Left forelimb (tissue), 1 donor: ENCODE measurements at places on chromosomes 1 and 21.

DNA sequence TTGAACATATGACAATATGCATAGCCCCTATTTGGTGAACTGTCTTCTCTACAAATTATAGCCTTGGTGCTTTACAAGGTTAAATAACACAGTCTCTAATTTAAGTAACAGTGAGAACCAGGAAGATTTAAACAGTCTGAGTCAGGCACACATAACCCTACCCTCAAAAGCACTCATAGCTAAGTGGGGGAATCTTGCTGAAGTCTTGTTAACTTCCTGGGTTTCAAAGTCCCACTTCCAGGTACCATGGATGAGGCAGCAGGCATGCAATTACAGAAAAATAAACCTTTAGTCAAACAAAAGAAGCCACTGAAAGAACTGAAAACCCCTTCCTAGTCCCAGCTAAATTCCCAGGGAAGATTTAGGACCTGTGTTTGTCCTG is 147.6 kb downstream of the PBX1 start:
- no peak for DNase-seq

GRCh38 chr1:152858062-152858461 is 1.7 kb upstream of the LCE7A start:
- no peak for DNase-seq

DNA sequence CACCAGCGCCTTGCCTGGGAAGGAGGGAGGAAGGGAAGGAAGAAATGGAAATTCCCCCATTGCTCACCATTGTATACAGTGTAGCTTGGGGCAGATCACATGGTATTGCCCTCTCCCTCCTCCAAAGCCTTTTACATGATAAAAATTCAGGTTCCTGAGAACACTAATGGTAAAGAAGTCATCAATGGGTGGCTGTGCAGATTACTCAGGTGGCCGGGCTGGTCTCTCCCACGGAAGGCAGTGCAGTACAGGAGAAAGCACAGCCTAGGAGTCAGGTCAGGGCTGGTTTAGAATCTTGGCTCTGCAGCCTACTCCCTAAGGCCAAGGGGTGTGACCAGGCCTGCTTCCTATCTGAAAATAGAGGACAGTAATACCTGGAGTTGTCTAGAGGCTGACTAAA is 107.9 kb downstream of the SUSD4 start:
- DNase-seq, result peak; percentile 37

DNA sequence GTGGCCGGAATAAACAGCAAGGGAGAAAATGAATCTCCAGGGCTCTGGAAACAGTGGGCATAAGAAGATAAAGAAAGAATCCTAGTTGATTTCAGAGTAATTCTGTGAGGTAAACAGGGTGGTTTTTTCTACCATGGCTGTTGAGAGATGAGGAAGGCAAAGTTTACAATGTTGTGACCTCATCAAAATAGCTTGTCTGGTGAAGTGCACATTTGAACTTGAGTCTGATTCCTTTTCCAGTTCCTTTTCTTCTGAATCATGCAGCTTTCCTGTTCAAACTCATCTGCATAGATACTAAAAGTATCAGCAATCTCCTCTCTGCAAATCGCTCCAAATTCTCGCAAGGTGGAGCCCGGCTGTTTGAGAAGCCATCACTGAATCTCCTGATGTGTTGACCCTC is 161.7 kb downstream of the PLPP3 start:
- DNase-seq, result no peak

GRCh38 chr1:77227381-77227780 is 8.2 kb upstream of the PIGK start:
- DNase-seq, result no peak

DNA sequence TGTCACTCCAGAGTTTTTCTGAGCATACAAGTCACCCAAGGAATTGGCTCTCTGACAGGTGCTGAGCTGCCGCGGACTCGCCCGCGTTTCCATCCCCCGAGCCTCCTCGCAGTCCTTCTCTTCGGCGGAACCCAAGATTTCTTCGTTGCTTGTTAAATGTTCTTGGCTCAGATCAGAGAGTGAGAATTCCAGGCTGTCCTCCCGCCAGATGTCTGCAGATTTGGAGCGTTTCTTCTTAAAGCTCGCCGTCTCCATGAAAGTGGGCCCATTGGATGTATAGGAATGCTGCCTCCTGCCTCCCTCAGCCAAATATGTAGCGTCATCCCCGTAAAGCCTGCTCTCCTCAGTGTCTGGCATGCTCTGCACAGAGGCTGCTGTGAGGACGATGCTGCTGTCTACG is 77.8 kb downstream of the TIAM1 start:
- DNase-seq, result peak; percentile 76

DNA sequence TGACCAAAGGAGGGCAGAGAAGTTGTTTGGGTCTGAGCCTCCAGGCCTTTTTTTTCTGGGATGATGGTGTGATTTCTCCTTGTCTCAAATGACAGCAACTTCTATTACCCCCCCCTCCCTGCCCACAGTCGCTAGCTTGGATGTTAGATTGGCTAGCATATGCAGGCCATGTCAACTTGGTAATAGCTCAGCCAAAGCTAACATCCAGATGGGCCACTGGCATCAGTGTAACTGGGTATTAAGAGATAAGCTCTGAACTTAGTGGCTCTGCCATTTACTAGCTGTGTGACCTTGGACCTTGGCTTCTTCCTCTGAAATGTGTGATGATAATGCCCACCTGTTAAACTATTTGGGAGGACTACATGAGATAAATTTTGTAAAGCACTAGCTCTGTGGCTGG is 86.9 kb upstream of the TSPAN2 start:
- DNase-seq, result no peak

- DNase-seq, result no peak
Observed at GRCh38 chr1:172373864-172374263, 46.6 kb upstream of the C1orf105 start.

DNA sequence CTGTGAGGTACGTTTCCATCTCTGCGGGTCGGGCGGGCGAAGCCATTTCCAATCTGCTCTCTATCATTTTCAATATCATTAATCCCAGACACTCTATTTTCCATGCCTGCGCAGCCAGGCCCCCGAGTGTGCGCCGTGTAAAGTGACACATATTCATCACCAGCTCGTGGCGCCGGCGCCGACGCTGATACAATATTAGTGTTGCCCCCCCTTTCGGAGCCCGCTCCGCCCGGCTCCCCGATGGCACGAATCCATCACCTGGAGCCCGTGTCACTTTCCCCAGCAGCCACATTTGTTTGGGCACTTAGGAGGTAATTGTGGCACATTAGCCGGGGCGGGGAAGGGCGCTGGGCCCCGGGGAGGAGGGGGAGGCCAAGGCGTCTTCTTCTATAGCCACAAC is 33.7 kb upstream of the DMBX1 start:
- DNase-seq, result no peak

- no peak for DNase-seq
Observed at GRCh38 chr1:55955016-55955621, 624.2 kb downstream of the PLPP3 start.

- no peak for DNase-seq
Observed at GRCh38 chr21:39161064-39161463, 22.2 kb downstream of the PSMG1 start.

- no peak for DNase-seq
Observed at GRCh38 chr1:43799656-43800635, 92.6 kb downstream of the ST3GAL3 start.

GRCh38 chr1:78387201-78387600 is 103.6 kb upstream of the PTGFR start:
- DNase-seq, result no peak

- no peak for DNase-seq
Observed at GRCh38 chr21:35010447-35010846, 38.7 kb downstream of the RUNX1 start.

- no peak for DNase-seq
Observed at GRCh38 chr1:211724687-211725196, 49.3 kb upstream of the NEK2 start.

- DNase-seq, result no peak
Observed at GRCh38 chr1:232593717-232594502, 36.0 kb downstream of the SIPA1L2 start.

DNA sequence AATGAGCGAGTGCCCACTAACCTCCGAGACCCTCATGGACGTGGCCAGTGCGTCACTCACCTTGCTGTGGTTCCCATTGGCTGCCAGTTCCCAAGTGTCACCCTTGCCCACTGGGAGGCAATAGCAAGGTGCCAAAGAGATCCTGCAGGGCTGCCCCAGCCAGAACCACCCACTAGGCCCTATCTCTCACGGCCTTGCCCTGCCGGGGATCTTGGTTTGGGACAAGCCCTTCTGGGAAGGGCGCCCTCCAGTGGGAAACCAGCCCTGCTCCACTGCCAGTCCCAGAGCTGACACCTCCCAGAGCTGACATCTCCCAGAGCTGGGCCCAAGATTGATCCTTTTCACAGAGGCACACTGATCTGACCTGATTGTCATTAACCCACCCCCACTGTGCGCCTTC is 2.1 kb upstream of the SELENON start:
- DNase-seq, result no peak

GRCh38 chr1:66925944-66926343 is 1.2 kb downstream of the MIER1 start:
- no peak for DNase-seq

- no peak for DNase-seq
Observed at GRCh38 chr1:19372136-19372514, 60.0 kb downstream of the SLC66A1 start.

DNA sequence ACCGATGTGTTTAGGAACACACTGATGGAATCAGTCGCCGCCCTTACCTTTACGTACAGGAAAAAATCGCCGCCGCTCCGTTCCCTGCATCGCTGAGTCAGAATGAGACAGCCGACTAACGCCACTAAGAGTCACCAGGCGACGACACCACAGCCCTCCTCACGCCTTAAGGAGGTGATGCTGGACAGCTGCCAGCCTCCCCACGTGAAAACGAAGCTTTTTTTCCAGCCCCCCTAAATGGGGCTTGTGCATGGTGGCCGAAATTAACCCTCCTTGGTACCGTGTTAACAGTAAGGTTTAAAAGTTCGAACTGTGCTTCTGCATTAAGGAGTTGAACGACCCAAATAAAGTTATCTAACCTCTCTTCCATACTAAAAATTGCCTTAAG is 511 bp downstream of the DNTTIP2 start:
- no peak for DNase-seq

DNA sequence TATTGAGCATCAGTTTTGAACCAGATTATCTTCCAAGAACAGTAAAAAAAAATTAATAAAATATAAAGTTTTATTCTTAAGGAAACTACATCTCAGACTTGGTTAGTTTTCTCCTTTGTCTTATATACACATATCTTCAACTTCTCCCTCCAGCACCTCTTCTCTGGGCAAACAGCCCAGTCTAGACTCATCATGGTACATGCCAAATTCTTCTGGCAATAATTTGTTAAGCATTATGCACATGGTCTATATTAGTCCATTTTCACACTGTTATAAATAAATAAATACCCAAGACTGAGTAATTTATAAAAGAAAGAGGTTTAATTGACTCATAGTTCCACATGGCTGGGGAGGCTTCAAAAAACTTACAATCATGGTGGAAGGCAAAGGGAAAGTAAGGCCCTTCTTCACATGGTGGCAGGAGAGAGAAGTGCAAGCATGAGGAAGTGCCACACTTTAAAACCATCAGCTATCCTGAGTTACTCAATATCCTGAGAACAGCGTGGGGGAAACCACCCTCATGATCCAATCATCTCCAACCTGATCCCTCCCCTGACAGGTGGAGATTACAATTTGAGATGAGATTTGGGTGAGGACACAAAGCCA is 108.7 kb upstream of the RNPC3 start:
- no peak for DNase-seq

DNA sequence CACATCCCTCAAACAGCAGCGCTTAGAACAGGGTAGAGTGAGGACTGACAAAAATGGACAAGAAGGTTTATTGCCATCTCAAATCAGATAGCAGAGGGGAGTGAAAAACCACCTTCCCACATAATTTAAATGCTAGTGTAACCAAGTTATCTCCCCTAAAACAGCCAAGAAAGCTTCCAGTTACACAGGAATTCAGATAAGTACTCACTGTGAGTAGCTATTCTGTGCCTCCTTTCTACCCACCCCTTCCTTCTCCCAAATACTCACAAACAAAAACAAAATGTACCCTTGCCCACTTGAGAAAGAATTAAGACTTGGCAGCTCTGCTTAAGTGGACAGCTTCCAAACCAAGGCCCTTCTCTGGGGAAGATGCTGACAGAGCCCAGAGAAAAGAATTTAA is 9.1 kb downstream of the OTUD7B start:
- DNase-seq, result no peak

GRCh38 chr1:91784616-91785015 is 101.3 kb downstream of the TGFBR3 start:
- no peak for DNase-seq

DNA sequence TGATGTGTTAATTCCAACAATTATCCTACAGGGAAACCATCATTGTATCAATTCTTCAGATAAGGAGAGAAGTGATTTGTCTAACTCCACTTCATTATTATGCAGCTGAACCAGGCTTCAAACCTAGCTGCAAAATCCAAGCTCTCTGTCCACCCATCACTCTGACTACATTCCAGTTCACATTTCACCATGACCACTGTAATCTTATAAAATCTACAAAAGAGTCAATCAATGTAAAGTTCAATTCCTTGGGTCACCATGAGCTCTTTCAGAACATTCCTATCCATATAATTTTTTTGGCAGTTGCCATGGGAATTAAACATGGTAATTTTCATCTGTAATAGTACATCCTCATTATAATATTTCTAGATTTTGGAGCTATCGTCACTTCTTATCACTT is 100.9 kb downstream of the PLPPR5 start:
- DNase-seq, result no peak

- DNase-seq, result peak; percentile 84
Observed at GRCh38 chr1:47432071-47433036, 5.5 kb upstream of the FOXD2 start.

- DNase-seq, result no peak
Observed at GRCh38 chr21:14581902-14582457, 35.9 kb upstream of the SAMSN1 start.

GRCh38 chr1:164961715-164962114 is 394.8 kb downstream of the LMX1A start:
- no peak for DNase-seq

GRCh38 chr1:160835751-160836150 is 26.9 kb downstream of the CD244 start:
- DNase-seq, result no peak

GRCh38 chr21:29256126-29256910 is 42.4 kb upstream of the BACH1 start:
- DNase-seq, result no peak

DNA sequence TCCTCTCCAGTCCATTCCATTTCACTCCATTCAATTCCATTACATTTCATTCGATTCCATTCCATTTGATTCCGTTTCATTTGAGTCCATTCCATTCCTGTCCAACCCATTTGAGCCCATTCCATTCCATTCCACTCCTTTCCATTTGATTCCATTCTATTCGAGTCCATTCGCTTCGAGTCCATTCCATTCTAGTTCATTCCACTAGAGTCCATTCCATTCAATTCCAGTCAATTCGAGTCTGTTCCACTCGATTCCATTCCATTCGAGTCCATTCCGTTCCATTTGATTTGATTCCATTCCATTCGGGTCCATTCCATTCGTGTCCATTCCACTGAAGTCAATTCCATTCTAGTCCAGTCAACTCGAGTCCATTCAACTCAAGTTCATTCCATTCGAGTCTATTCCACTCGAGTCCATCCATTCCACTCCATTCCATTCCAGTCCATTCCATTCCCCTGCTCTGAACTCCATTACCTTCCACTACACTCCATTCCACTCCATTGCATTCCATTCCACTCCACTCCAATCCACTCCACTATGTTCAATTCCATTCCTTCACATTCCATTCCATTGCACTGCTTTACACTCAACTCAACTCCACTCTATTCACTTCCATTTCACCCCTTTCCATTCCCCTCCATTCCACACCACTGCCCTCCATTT is 2569.4 kb upstream of the TPTE start:
- DNase-seq, result no peak
